ENCODE measurements at places on chromosomes 2 and 18.
A peak's percentile ranks its signal among the peaks of the same experiment; 100 is the strongest.

- DNase-seq = no peak
Measured at GRCh38 chr2:133497270-133497893, 70.9 kb downstream of the NCKAP5 start.

DNA sequence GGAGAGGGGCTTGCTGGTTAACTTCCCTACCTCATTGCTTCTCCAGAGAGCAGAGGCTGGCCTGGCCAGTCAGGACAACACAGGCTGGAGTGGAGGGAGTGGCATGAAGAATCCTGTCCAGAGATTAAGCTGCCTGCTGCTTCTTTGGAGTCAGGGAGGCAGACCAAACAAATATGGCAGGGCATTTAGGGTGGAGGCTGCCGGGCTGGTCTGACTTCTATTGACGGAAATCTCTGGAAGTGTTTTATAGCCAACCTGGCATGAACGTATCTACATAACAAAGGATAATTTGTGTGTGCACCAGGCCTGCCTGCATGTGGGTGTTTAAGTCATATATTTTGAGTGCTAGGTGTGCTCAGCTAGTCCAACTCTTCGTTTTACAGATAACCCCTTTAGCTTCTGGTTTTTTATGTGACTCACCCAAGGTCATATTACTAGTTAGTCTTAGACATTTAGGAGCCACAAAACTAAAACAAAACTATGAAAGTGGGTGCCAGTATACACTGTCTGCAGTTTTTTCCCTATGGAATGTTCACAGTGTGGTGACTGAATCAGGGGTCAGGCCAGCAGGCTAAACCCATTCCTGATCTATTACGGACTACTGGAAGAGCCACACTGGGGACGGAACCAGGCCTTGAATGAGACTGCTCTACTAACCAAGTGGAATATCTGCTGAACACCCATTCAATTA, 5.5 kb downstream of the NPC1 start:
- DNase-seq = no peak

DNA sequence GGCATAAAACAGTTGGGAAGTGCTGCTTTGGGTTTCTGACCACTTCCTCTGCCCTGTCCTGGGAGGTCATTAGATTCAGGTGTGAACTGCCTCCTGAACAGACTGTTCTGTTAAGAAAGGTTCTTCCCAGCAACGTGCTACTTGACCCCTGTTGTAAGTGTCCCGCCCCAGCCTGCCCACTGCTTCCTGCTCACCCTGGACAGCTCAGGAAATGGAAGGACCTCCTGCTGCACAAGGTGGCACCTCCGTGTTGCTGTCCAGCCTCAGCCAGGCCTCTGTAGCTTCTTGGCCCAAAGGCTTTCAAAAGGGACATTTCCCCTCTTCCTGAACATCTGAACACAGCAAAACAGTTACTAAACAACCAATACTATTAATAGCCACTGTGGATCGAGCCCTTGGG, 5.3 kb downstream of the TOGARAM2 start:
- no peak for DNase-seq

DNA sequence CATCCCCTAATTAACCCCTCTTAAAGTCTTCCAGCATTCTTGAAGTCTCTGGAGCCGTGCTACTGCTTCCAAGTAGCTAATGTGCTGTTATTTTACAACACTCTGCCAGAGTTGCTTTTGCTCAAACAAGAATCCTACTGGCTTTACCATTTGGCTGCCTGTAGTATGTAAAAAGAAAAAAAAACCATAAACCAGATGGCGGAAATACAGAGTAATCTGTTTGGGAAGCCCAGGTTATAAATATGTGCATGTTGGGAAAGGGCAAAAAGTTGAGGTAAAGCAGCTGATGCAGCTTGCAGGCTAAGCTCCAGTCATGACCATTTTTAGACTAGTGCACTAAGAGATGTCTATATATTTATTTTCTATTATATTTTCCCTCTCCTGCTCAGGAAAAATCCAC, 313.2 kb upstream of the ETAA1 start:
- DNase-seq = peak; percentile 18

Measured in NCI-H524 (cell line).